ENCODE measurements at places on chromosomes 3 and 15.

- DNase-seq = peak; percentile 5
Measured at GRCh38 chr3:78201091-78201490, 1161.2 kb downstream of the ROBO2 start.

DNA sequence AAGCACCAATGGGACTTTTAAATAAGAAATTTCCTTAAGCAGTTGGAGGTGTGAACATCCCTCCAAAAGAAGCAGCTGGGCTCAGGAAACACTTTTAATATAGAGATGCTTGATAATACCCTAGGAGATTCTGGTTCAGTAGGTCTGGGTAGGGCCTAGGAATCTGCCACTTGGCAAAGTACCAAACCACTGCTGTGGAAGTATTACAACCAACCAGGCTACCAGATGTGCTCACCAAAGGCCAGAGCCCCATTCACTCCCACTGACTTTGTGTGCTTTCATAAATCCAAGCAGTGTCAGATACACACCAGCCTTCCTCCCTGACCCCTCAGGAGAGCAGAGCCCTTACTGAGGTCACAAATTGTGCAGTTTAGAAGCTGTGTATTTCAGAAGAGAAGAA lies 162.6 kb downstream of the CCNL1 start:
- DNase-seq = peak; percentile 5

- no peak for DNase-seq
Measured at GRCh38 chr3:86949850-86950249, 41.1 kb downstream of the VGLL3 start.

DNA sequence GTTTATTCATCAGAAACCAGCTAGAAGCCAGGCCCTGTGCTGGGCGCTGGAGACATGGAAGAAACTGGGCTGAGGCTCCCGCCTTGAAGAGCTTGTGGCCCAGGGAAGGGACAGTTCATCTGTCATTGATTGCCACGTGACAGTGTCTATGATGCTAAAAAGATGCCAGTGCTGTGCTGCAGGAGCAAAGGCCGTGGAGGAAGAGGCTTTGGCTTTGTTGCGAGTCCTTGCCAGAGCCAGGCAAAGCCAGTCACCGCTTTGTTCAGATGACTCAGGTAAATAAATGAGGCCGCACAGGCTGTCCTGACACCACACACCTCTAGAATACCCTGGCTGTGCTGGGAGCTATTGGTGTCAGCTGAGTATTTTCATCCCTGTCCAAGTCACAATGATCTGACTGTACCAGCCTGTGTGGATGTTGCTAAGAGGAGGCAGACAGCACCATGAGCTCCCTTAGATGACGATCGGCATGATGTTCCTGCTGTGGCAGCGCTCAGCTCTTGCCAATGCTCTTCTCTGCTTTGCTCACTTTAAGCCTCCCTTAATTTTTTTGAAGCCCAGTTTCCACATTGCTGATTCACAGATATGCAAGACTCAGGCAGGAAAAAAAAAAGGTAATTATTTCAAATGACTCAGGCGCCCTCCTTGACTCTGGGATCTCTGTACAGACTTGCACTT lies 77.5 kb downstream of the CCNL1 start:
- peak; percentile 40 for DNase-seq

DNA sequence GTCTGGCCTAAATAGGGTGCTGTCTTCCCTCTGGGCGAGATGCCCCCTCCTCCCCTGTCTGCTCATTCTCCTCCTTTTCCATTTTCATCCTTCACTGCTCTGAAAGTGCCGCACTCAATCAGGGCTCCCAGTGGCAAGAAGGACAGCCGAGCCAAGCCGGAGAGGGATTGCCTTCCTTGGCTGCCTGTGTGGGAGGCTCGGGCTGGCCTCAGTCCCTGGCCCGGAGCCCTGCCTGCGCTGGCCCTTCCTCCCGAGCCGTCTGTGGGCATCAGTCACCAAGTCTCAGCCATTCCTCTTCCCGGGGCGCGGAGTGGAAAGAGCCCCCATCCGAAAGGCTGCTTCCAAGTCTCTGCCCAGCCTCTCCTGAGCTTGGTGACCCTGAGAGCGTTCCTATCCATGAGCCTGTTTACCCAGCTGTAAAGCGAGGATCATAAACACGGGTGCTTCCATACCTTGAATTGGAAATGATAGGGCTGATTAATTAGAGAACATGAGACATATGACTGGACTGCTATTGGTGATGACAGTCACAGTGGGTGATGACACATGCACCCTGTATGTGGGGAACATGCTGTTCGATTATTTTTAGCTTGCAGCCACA lies 59.1 kb upstream of the TLE3 start:
- no peak for DNase-seq

GRCh38 chr3:189355481-189356201 lies 183.9 kb downstream of the TPRG1 start:
- no peak for DNase-seq

- no peak for DNase-seq
Measured at GRCh38 chr15:98127586-98127985, 167.1 kb downstream of the ARRDC4 start.

GRCh38 chr15:90160781-90161727 lies 40.1 kb upstream of the SEMA4B start:
- no peak for DNase-seq

DNA sequence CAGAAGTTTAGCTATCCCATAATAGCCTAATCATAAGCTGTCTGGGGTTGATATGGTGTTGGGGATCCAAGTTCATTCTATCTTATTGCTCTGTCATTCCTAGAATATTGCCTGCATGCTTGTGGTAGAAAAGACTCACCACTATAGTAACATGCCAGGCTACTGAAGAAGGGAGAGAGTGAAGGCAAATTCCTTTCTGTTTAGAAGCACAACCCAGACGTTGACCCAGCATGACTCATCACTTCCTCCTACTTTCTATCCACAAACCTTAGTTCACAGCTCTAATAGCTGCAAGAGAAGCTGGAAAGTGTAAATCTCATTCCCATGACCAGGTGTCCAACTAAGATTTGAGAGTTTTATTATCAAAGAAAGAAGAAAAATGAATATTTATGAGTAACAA lies 57.8 kb upstream of the NMD3 start:
- DNase-seq = peak; percentile 36

- DNase-seq = no peak
Measured at GRCh38 chr3:198070871-198071270, 110.9 kb downstream of the LMLN start.

DNA sequence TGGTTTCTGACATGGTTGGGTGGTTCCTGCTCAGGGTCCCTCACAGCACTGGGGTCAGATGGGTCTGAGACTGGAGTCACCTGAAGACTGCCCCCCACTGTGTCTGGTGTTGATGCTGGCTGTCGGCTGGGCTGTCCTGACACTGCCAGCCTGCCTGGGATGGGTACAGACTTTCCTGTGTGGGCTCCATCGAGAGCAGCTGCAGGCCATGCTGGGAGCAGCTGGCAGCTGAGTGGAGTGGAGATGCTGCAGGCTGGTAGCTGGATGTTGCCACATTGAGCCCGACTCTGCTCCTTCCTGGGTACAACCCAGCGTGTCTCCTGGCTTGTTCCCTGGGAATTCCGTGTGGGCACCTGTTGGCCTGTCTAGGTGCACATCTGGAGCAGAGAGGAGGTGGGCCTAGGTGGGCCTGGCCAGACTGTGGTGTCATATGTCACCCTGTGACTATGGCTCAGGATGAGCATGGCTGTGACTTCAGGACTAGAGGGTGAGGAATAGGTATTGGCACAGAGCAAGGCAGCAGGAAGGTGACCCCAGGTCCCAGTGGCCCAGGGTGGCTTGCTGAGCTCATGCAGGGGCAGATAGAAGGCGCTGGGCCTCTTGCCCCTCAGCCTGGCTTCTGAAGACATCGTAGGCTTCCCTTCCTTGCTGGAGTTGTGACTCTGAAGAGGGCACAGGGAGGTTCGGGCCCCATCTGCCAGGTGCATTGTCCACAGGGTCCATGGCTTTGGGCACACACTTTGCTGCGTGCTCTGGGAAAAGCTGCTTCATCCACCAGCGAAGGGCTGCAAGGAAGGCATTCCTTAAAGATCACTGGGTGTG lies 40.0 kb upstream of the PRR23E start:
- DNase-seq = no peak

GRCh38 chr15:74826364-74826819 lies at the start of gene CPLX3:
TSS of gene CPLX3 (plus strand) at chr15:74826627. CDS start at chr15:74826704, 77 bp downstream.
- DNase-seq = peak; percentile 47

DNA sequence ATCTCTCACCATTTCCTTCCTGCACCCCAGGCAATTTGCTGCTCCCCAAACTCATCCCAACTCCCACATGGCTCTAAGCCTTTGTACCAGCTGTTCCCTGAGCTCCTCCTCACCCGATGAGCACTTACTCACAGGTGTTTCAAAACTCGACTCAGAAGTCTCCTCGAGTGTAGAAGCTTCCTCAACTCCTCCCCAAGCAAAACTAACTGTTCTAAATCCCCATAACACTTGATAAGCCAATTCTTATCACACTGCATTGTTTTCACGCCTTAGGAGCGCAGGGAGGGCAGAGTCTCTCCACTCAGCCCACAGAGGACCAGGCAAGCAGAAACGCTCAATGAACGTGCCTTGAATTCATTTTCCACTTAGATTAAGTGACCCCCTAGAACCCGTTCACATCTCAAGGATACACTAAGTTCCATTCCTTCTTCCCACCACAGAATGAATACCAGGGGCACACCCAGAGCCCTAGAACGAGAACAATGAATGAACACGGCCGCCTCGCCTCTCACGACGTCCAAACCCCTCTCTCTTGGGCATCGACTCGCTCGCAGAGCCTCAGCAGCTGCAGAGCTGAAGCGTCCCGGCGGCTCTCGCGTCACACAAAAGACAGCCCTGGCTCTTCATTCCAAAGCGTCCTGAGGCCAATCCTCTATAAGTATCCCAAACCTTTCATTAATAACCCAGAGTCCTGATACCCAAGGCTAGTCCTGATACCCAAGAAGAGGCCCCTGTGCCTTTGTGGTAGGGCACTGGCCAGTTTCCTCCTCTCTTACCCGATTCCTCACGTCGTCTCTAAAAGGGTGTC lies 1.1 kb downstream of the RAF1 start:
- peak; percentile 49 for DNase-seq

DNA sequence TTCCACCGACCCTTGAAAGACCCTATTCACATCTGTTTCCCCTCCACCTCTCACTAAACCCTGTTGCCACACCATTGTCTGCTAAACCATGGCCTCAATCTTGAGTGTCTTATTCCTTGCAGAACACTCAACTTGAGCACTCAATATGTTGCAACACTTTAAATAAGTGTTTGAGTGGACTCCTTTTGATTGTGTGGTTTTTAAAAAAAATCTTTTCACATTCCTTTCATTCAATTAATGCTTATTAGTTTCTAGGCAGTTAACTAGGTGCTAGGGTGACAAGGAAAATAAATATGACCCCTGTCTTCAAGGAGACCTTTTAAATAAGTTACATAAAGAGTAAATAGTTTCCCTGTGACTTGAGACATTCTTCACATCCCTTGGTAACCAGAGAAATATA lies 13.3 kb upstream of the HHLA2 start:
- DNase-seq = no peak

GRCh38 chr15:64990168-64990470 lies 405 bp upstream of the SPG21 start:
- DNase-seq = no peak

- DNase-seq = no peak
Measured at GRCh38 chr3:5750874-5751640, 563.5 kb downstream of the EDEM1 start.

DNA sequence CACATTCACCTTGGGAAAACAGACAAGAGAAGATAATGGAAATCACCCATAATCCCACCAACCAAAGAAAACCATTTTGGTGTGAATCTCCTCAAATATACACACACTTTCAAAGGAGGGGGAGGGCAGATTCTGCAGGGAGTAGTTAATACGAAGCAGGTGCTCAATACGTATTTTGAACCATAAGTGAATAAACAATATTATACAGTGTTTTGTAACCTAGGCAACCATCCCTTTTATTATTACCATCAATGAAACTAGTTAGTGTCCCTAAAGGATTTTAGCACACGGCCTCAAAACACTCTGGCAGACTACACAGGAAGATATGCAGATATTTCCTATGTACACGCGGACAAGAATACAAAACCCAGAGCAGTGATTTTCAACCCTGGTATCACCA lies 6.1 kb downstream of the OSBPL10 start:
- DNase-seq = no peak

- no peak for DNase-seq
Measured at GRCh38 chr3:47011371-47011770, 31.9 kb downstream of the NBEAL2 start.

GRCh38 chr15:91541286-91541685 lies 312.2 kb upstream of the SLCO3A1 start:
- DNase-seq = peak; percentile 74

- DNase-seq = no peak
Measured at GRCh38 chr3:8567784-8568575, 66.4 kb downstream of the LMCD1 start.

GRCh38 chr3:178388473-178388872 lies 147.8 kb upstream of the KCNMB2 start:
- DNase-seq = no peak

GRCh38 chr3:167895684-167896083 lies 160.2 kb downstream of the SERPINI1 start:
- DNase-seq = no peak

DNA sequence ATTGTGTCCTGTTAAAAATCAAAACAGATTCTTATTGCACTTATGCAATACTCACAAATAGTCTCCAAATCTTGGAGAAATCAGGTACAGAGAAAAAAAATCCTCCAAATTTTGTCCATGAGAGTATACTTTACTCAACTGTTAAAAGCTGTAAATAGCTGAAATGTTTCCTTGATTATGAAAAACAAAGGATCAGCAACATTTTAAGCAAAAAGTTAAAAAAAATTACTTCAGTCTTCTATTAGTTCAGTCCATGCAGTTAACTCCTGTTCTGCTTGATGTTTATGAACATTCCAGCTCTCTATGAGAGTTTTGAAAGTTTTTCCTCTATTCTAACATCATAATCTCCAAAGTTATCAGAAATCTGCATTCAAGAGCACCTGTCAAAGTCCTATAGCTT lies 22.8 kb upstream of the ZNF80 start:
- no peak for DNase-seq

- no peak for DNase-seq
Measured at GRCh38 chr15:49199666-49200065, 29.6 kb downstream of the GALK2 start.

DNA sequence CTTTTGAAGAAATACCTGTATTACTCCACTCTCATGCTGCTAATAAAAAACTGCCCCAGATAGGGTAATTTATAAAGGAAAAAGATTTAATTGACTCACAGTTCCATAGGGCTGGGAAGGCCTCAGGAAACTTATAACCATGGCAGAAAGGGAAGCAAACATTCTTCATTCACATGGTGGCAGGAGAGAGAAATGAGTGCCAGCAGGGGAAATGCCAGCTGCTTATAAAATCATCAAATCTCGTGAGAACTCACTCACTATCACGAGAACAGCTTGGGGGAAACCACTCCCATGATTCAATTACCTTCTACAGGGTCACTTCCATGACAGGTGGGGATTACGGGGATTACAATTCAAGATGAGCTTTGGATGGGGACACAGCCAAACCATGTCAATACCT lies 18.7 kb downstream of the MFSD1 start:
- no peak for DNase-seq

GRCh38 chr3:77915336-77915735 lies 875.4 kb downstream of the ROBO2 start:
- DNase-seq = no peak

DNA sequence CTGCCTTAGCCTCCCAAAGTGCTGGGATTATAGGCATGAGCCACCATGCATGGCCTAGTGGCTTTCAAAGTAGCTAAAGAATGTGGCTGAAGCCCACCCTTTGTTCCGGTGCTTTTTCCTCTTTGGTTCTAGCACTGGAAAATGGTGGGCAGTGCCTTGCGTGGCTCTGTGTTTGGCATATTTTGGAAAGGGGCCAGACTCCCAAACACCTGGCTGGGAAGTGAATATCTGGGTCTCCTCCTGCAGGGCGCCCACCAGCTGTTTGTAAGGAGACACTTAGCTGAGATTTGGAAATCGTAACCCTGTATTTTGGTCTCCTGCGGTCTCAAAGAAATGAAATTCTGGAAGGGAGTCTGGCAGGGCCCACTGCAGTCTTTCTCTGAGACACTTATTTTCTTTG lies 336.4 kb downstream of the IL20RB start:
- no peak for DNase-seq
